ENCODE measurements at places on chromosomes 11 and 22. TPM values are rescaled to one million over a fixed set of nuclear protein-coding genes. Genes with fewer than 3 reads are reported as not detected.

KCNQ1 gene
- 0.55 TPM for total RNA-seq

- DNase-seq, result no peak
- H3K36me3 ChIP-seq, result no peaks in the 10 kb centered on the region
- H3K27ac ChIP-seq, result no peak overlapping the region
- H3K4me3 ChIP-seq, result no peak overlapping the region
- peaks cover 18% of the 10 kb centered on the region for H3K4me1 ChIP-seq
Measured at GRCh38 chr22:29609139-29609538, 5.7 kb downstream of the NF2 start.

GRCh38 chr11:36026315-36026968 lies 82.6 kb downstream of the LDLRAD3 start:
- no peaks in the 10 kb centered on the region for H3K36me3 ChIP-seq
- no peak overlapping the region for H3K27ac ChIP-seq
- DNase-seq, result no peak
- peaks cover 9% of the 10 kb centered on the region for H3K4me1 ChIP-seq
- no peaks in the 10 kb centered on the region for H3K27me3 ChIP-seq

GRCh38 chr11:78282821-78283220 lies 94.1 kb downstream of the USP35 start:
- no peaks in the 10 kb centered on the region for H3K27me3 ChIP-seq
- peaks cover 17% of the 10 kb centered on the region for H3K4me1 ChIP-seq
- H3K4me3 ChIP-seq, result no peak overlapping the region
- DNase-seq, result no peak
- H3K27ac ChIP-seq, result no peak overlapping the region

DNA sequence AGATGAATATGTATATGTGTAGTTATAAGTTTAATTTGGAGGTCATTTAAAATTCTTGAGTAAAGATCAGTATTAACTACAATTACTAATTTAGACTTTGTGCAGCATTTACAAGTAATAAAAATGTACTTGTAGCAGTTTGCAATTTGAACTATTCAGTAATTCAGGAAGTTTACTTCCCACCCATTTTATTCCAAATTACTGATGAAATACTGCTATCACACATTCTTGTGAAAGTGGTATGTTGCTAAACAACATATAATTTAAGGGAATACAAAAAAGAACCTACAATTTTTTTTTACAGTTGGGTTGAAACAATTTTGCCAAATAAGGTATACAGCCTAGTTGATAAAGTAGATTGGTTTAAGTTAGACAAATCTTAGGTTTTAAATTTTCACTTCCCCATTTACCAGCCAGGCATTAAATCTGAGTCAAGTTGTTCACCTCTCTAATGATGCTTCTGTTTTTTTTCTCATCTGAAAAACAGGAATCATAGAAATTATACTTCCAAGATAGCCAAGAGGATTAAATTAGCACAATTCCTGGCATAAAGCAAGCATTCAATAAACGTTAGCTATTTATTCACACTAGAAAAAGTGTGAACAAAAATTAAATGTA lies 45.3 kb downstream of the ZBTB44 start:
- H3K27ac ChIP-seq, result no peak overlapping the region
- no peak overlapping the region for H3K4me3 ChIP-seq
- no peaks in the 10 kb centered on the region for H3K27me3 ChIP-seq
- no peaks in the 10 kb centered on the region for H3K4me1 ChIP-seq

TRIOBP gene
- 170 TPM for total RNA-seq

TSPAN32 gene
- not detected for total RNA-seq

DNA sequence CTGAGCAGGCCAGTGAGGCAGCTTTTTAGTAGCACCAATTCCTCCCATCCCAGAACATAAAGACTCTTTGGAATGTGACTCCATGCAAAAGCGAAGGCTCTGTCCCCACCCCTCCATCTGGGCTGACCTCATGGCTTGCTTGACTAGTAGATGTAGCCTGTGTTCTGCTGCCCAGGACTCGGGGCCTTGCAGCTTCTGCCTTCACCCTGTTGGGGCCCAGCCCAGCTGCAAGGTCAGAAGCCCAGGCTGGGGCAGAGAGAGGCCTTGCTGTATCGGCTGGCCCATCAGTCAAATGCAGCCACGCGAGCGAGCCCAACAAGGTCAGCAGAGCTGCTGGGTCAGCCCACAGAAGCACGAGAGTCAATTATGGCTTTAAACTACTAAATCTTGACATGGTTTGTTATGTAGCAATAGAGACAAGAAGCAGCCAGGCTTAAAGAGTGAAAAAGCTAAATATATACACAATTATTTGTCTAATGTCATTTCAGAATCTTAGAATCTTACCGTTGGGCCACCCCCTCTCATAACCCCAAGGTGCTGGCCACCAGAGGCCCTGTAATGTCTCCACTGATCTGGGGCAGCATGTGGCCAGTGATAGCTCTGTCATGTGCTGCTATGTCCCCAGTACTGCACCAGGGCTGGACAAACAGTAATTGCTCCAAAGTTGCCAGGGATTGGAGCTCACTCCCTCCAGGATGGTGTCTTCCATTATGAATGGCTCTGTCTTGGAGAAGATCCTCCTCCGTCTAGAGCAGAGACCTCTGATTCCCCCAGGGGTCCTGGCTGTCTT lies 10.4 kb upstream of the WNT11 start:
- no peaks in the 10 kb centered on the region for H3K27me3 ChIP-seq
- no peaks in the 10 kb centered on the region for H3K36me3 ChIP-seq
- no peak for DNase-seq

IFITM1 gene
- 9.5 TPM for total RNA-seq

- H3K36me3 ChIP-seq, result 0 out of 2 replicates have a peak, but pooled peaks cover 6% of the 10 kb centered on the region
- no peak overlapping the region for H3K27ac ChIP-seq
- H3K4me1 ChIP-seq, result peaks cover 3% of the 10 kb centered on the region
- H3K27me3 ChIP-seq, result no peaks in the 10 kb centered on the region
- H3K4me3 ChIP-seq, result no peak overlapping the region
Measured at GRCh38 chr22:46979506-46979905, 217.1 kb downstream of the TBC1D22A start.

GAL3ST3 gene
- total RNA-seq, result not detected

DNA sequence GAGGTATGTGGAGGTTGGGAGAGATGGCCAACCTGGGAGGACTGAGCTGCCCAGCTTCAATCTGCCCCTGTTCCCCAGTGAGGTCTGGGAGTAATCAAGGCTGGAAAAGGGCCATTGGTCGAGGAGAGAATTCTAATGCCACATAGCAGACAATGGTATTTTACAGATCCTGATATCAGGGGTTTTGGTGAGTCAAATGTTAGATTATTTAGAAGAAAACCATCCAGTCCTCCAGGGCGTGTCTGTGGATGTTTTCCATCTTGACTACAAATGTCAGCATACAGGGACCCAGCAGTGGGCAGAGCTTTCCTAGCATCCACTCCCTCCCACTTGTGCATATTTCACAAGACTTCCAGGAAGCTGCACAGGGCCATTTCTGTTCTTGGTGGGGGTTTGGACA lies 107.9 kb downstream of the SCN3B start:
- peaks cover 33% of the 10 kb centered on the region for H3K4me1 ChIP-seq
- no peaks in the 10 kb centered on the region for H3K27me3 ChIP-seq
- H3K27ac ChIP-seq, result no peak overlapping the region

- H3K27me3 ChIP-seq, result no peaks in the 10 kb centered on the region
- no peak for DNase-seq
- H3K27ac ChIP-seq, result no peak overlapping the region
- no peaks in the 10 kb centered on the region for H3K4me1 ChIP-seq
Measured at GRCh38 chr11:102708654-102709053, 3.1 kb upstream of the MMP27 start.

DNA sequence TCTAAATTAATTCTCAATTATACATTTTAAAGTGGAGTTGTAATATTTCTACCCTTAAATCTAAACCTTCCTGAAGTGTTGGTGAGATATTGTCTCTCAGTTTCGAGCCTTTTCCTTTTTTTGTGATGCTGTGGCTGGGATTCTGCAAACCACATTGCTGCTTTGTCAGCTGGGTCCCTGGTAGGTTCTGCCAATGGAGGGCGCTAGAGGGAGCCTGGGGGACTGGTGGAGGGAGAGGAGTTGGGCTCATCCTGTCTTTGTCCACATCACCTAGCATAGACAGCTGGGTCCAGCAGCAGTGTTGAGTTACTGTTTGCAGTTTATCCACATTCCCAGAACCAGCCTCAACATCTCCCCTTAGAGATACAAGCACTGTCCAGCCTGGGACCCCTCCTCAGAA lies 41.0 kb downstream of the TRAF6 start:
- no peak for DNase-seq
- no peak overlapping the region for H3K4me3 ChIP-seq
- H3K27ac ChIP-seq, result no peak overlapping the region
- no peaks in the 10 kb centered on the region for H3K36me3 ChIP-seq
- H3K27me3 ChIP-seq, result no peaks in the 10 kb centered on the region

DNA sequence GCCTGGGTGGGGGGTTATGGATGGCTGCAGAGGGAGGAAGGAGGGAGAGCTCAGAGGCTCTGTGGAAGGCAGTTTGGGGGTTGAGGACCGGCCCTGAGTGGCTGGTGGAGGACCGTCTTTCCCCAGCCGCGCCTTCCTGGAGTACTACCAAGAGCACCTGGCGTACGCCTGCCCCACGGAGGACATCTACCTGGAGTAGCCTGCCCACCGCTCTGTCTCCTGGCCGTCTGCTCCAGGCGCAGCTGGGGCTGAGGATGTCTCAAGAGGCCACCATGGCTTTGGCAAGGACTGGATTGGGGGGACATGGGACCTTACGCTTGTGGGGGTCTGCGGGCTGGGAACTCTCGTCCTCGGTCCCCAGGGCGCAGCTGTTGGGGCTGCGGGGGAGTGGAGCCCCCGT lies 10.0 kb downstream of the MAPK8IP2 start:
- no peak overlapping the region for H3K27ac ChIP-seq
- no peak overlapping the region for H3K4me3 ChIP-seq
- DNase-seq, result no peak
- H3K36me3 ChIP-seq, result no peaks in the 10 kb centered on the region
- H3K4me1 ChIP-seq, result peaks cover 6% of the 10 kb centered on the region
- H3K27me3 ChIP-seq, result peaks cover 68% of the 10 kb centered on the region

- no peak overlapping the region for H3K27ac ChIP-seq
- H3K4me3 ChIP-seq, result no peak overlapping the region
- H3K27me3 ChIP-seq, result peaks cover 10% of the 10 kb centered on the region
- no peak for DNase-seq
- H3K36me3 ChIP-seq, result no peaks in the 10 kb centered on the region
- no peaks in the 10 kb centered on the region for H3K4me1 ChIP-seq
Measured at GRCh38 chr11:119536801-119537200, 113.8 kb upstream of the THY1 start.

DNA sequence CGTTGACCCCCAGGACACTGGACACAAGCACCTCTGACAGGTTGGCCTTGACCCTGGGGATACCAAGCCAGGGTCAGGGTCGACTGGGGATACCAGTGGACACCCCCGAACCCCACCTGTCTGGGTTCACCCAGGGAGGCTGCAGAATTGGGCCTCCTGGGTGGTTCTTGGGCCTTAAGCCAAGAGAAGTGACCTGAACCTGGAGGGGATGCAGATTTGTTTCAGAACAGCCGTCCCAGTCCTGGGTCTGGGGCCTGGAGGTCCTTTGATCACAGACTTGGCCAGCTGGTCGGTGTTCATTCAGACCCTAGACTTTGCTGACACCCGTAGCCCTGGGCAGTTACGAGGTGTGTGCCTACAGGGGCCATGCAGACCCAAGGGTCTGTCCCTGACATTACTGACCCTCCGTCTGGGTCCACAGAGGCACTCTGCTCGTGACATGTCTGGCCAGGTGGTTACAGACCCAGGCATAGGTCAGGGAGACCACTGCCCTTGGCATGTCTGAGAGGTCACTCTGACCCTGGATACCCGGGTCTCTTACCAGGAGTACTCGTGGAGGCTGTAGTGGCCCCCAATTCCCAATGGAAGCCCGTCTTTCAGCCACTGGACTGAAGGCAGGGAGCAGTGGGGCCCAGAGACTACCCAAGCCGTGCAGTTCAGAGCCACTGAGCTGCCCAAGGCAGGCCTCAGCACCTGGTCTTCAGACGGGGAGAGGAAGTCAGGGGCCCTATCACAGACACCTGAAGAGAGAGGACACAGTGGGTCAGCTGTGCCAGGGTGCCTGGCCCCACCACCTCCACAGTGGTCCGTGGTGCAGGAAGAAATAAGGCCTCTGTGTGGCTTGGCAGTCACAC lies 6.4 kb downstream of the SIGIRR start:
- no peaks in the 10 kb centered on the region for H3K4me1 ChIP-seq
- H3K4me3 ChIP-seq, result no peak overlapping the region
- no peak overlapping the region for H3K27ac ChIP-seq
- H3K36me3 ChIP-seq, result no peaks in the 10 kb centered on the region

- H3K4me1 ChIP-seq, result no peaks in the 10 kb centered on the region
- H3K36me3 ChIP-seq, result no peaks in the 10 kb centered on the region
- H3K4me3 ChIP-seq, result no peak overlapping the region
Measured at GRCh38 chr11:16408619-16409018, 52.3 kb upstream of the SOX6 start.

GRCh38 chr22:29658176-29658575 lies 54.7 kb downstream of the NF2 start:
- H3K27ac ChIP-seq, result no peak overlapping the region
- no peaks in the 10 kb centered on the region for H3K36me3 ChIP-seq
- DNase-seq, result no peak
- H3K27me3 ChIP-seq, result no peaks in the 10 kb centered on the region
- no peak overlapping the region for H3K4me3 ChIP-seq
- no peaks in the 10 kb centered on the region for H3K4me1 ChIP-seq

STX5 gene
- total RNA-seq, result 65.8 TPM
